Parietal lobe (tissue), 2 donors: ENCODE measurements at places on chromosomes 3 and 15. TPM values are rescaled to one million over a fixed set of nuclear protein-coding genes. Genes with fewer than 3 reads are reported as not detected.

The DLEC1 gene
- 1.6 TPM for total RNA-seq

The GOLGA6L10 gene
- total RNA-seq, result 14.1 TPM

The ERICH6 gene
- total RNA-seq, result not detected

The PRR23B gene
- total RNA-seq, result not detected

The FGF12 gene
- 180 TPM for total RNA-seq

The CHL1 gene
- 1,059 TPM for total RNA-seq

The FES gene
- 3.1 TPM for total RNA-seq

The CLDN16 gene
- 0.63 TPM for total RNA-seq

The CACNA2D3 gene
- total RNA-seq, result 16.6 TPM

The STX19 gene
- not detected for total RNA-seq

The ZPLD1 gene
- not detected for total RNA-seq

The LTF gene
- total RNA-seq, result 0.63 TPM

The LYZL4 gene
- not detected for total RNA-seq

The PTX3 gene
- total RNA-seq, result 7.5 TPM

The SPTBN5 gene
- total RNA-seq, result 0.63 TPM

The NR2F2 gene
- 5.6 TPM for total RNA-seq

The PLA2G4F gene
- total RNA-seq, result not detected

The CCR8 gene
- total RNA-seq, result not detected

The LRRFIP2 gene
- 109 TPM for total RNA-seq

The THPO gene
- total RNA-seq, result 0.63 TPM

The CCR4 gene
- total RNA-seq, result not detected

The MUC4 gene
- total RNA-seq, result not detected

The SNX22 gene
- 9.7 TPM for total RNA-seq

The CPN2 gene
- not detected for total RNA-seq

The EXD1 gene
- total RNA-seq, result 0.63 TPM

The CPNE9 gene
- 0.31 TPM for total RNA-seq

The RBMS3 gene
- total RNA-seq, result 11.6 TPM

The RNF168 gene
- 23.5 TPM for total RNA-seq

The C3orf52 gene
- total RNA-seq, result 0.63 TPM

The MME gene
- total RNA-seq, result 5.9 TPM

The STAC gene
- total RNA-seq, result 14.7 TPM

The LDHAL6B gene
- not detected for total RNA-seq

The PLA1A gene
- 0.31 TPM for total RNA-seq

The LINGO1 gene
- total RNA-seq, result 67.9 TPM

The SAXO2 gene
- total RNA-seq, result 11.9 TPM

The CLEC3B gene
- total RNA-seq, result 14.7 TPM

The TTC23 gene
- 10.0 TPM for total RNA-seq

The GABRR3 gene
- total RNA-seq, result not detected

The TGM4 gene
- total RNA-seq, result not detected
